CD4-positive, alpha-beta T cell treated with Interleukin-10 for 1 hour (primary cell): ENCODE measurements at places on chromosomes 3 and 15.

GRCh38 chr15:58415636-58416035, 16.2 kb upstream of the LIPC start:
- DNase-seq = no peak

- DNase-seq = no peak
These were observed 145.8 kb upstream of the THRB start for GRCh38 chr3:24640330-24640877.

GRCh38 chr3:18657858-18658820, 233.0 kb upstream of the SATB1 start:
- peak; percentile 33 for DNase-seq

DNA sequence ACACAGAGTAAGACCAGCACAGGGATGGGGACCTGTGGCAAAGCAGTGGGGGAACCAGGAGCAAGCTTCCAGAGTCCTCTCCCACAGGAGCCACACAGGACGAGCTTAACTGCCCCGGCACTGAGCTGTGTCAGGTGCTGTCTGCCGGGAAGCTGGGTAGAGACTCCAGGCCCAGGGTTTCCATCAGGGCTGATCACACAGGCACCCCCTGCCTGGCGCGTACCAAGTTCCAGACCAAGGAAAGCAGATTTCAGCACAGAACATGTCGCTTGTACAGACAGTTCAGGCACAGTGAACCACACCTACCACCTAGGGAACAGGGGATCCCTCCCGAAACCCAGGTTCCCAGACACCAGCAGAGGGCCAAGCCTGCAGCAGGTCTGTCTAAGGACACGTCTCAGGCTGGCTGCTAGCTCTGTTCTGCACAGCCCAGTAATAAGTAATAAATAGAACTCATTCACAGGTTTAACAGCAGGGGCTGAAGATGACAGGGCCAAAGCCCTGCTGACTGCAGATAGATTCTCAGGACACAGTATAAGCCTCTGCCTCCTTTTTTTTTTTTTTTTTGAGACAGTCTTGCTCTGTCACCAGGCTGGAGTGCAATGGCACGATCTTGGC, 30.2 kb upstream of the OCA2 start:
- no peak for DNase-seq

DNA sequence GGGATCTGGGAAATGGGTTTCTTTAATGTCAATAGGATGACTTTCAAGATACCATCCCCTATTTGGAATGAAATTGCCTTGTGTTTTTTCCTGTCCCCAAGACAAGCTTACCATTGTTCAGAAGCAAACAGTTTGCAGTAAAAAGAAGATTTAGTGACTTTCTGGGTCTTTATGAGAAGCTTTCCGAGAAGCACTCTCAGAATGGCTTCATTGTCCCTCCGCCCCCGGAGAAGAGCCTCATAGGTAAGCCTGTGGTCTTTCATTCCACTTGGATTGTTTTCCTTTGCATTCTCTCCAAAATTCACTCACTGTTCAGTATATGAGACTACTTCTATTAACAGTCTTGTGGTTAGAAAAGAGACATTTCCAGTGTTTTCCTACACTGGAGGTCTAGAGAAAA, 25.6 kb upstream of the SNX22 start:
- DNase-seq = no peak

- DNase-seq = peak; percentile 52
These were observed 11.1 kb downstream of the ZBTB38 start for GRCh38 chr3:141379250-141379966.

- no peak for DNase-seq
These were observed 610 bp downstream of the EPHB3 start for GRCh38 chr3:184561913-184562877.

GRCh38 chr15:75929799-75930565, 26.3 kb downstream of the FBXO22 start:
- no peak for DNase-seq
